ENCODE measurements at places on chromosomes 5 and 9.

- no peak for DNase-seq
These were observed 28.0 kb upstream of the ENHO start for GRCh38 chr9:34550681-34551270.

- DNase-seq = no peak
These were observed 30.3 kb downstream of the ADAMTS6 start for GRCh38 chr5:65451436-65451835.

- no peak for DNase-seq
These were observed 72.0 kb upstream of the CTSL start for GRCh38 chr9:87653941-87654340.

DNA sequence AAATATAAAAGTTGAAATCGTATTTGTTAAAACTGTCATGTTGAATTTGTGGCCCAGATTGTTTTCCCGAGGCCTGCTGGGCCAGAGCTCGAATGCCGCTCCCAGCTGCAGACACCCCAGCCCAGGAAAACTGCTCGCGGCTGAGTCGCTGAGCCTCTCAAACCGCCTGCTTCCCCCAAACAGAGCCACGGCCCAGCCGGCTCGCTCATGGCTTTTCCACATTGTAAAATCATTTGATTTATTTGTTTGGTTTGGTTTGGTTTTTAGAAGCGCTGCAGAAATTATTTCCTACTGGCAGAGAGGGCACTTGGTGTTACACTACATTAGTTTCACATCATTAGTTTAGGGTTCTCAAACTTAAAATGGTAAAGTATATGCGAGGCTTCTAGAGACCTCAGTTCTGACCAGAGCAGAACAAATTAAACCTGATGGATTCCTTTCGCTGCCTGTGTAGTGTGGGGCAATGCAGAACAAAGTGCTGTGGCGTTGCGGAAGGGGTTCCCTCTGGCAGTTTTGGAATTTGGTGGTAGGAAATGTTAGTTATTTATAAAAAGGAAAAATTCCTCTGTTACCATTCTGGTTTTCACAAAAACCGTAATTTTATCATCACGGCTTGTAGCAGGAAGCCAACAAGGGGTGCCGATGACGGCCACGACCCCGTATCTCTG, 156.5 kb upstream of the PITX1 start:
- DNase-seq = no peak

GRCh38 chr9:72952914-72953313, at the start of gene ALDH1A1:
TSS of gene ALDH1A1 (minus strand) at chr9:72953053. CDS start at chr9:72953000, 53 bp downstream.
- DNase-seq = no peak

DNA sequence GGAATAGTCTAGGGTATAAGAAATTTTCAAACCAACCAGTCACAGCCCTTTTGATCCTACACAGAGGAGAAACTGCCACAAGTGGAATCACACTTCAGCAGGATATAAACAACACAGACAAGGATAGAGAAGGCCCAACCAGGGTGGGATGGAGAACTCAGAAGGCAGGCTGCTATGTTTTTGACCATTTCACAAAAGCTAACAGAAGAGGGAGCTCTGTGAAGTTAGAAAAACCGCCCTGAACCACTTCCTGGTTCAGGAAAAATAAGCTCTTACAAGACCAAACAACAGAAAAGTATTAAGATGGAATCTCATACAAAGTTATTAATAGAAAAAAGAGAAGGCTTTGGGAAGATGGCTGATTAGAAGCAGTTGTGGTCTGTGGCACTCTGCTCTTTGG, 960 bp upstream of the IFNB1 start:
- no peak for DNase-seq

GRCh38 chr5:58887721-58888409, 305.0 kb downstream of the RAB3C start:
- DNase-seq = no peak

DNA sequence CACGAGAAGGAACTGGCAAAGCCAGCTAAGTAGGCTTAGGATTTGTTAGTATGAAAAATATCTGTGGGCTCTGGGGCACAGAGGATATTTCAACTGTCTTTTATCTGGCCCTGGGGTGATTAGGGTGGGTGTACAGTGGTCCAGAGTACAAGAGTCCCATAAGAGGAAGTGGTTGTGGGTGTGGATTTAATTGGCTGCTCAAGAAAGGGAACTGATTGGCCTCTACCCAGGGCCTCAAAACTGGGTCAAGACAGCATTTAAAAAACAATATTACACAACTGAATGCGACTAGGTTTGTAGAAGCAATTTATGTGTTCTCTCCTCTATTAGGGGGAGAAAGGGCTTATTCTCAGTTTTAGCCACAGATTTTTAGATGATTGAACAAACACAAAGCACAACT, 1353.4 kb upstream of the WWC1 start:
- no peak for DNase-seq

GRCh38 chr5:74063346-74063745, 437.4 kb downstream of the ARHGEF28 start:
- DNase-seq = no peak

DNA sequence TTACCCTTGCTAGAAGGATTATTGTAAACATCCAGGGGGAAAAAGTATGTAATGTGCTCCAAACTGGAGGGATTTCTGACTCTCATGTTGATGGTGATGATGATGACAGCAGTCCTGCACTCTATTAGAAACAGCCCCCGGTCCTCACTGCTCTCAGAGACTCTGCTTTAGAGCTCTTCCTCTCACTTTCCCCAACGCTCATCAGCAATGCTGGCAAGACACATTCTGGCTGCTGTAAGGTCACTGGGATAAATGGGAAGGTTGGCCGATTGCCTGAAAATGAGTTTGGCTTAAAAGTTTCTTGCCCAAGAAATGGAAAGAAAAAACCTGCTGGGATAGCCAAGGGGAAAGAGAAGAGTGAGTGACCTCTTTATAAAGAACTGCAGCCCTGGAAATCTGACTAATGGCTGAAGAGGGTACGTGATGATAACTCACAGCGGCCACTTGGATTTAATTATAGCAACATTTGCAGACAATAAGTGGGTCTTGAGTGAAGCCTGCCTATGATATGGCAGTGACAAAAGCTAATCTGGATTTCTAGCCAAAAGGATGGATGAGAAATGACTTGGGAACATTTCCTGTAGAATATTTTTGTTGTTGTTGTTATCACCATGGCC, 235.8 kb downstream of the TMEM38B start:
- DNase-seq = no peak

- DNase-seq = no peak
These were observed 393.9 kb downstream of the ARHGEF28 start for GRCh38 chr5:74019923-74020322.

DNA sequence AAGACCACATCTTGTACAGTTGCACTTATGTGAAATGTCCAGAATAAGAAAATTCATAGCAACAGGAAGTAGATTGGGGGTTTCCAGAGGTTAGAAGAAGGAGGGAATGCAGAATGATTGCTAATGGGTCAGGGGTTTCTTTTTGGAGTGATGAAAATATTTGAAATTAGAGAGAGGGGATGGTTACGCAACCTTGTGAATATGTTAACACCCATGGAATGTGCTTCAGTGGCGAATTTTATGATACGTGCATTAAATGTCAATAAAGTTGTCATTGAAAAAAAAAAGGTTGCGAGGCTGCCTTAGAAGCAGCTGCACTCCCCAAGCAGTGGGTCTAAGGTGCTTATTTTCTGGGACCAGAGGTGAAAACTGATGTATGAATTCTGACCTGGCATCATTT, 64.4 kb upstream of the SUB1 start:
- no peak for DNase-seq

DNA sequence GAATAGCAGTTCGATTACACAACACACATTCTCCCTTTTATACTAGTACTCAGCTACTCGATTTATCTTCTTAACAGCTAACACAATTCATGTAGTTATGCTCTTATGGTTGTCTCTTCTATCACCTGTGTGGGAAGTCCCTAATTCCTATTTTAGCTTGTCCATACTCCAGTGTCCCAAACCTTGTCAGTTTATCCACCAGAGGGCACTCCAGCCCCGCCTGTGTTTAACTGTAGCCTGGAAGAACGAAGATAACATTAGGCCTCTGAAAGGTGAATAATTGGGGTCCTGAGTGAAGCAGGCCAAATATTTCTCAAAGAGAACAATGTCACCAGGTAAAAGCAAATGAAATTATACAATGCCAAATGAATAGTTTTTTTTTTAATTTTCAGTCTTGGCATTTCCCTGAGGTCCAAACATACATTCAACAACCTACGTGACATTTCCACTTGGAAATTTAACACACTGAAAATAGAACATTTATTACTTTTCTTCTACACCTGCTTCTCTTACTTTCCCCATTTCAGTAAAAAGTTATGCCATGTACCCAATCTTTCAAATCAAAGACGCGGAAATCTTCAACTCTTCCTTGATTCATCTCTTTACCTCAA, 560.7 kb downstream of the HTR1A start:
- DNase-seq = peak; percentile 1

- no peak for DNase-seq
These were observed 96.2 kb downstream of the TLE4 start for GRCh38 chr9:79667817-79668436.
